Activated naive CD8-positive, alpha-beta T cell treated with anti-CD3 and anti-CD28 coated beads, Interleukin-2, amount 10 ng/mL, durations not matched to agents 7 days and 5 days (primary cell): ENCODE measurements at places on chromosomes 6 and 20. TPM values are rescaled to one million over a fixed set of nuclear protein-coding genes. Genes with fewer than 3 reads are reported as not detected.

ISM1 gene
- total RNA-seq, result 2.3 TPM

RGS17 gene
- not detected for total RNA-seq

TRIM15 gene
- total RNA-seq, result not detected

IRF4 gene
- total RNA-seq, result 95.1 TPM

FAM184A gene
- total RNA-seq, result 3.0 TPM

FHL5 gene
- not detected for total RNA-seq

ARFRP1 gene
- 73.1 TPM for total RNA-seq

CST5 gene
- total RNA-seq, result not detected

PLCB4 gene
- not detected for total RNA-seq

VSX1 gene
- not detected for total RNA-seq

AKAP7 gene
- total RNA-seq, result 13.1 TPM

MEI4 gene
- not detected for total RNA-seq

RSPH3 gene
- total RNA-seq, result 2.7 TPM

KCNK16 gene
- not detected for total RNA-seq

PGC gene
- not detected for total RNA-seq

SSTR4 gene
- total RNA-seq, result not detected

TRIM38 gene
- 29.1 TPM for total RNA-seq

TFAP2D gene
- not detected for total RNA-seq

MCHR2 gene
- not detected for total RNA-seq

GPX5 gene
- total RNA-seq, result not detected

RIPPLY2 gene
- total RNA-seq, result not detected
